ENCODE measurements at places on chromosomes 1 and 21.
A peak's percentile ranks its signal among the peaks of the same experiment; 100 is the strongest.

- DNase-seq, result no peak
These were observed 117.4 kb downstream of the AKT3 start for GRCh38 chr1:243732637-243733036.

GRCh38 chr1:164713456-164714207 lies 154.6 kb downstream of the PBX1 start:
- DNase-seq, result no peak

GRCh38 chr21:40835184-40835694 lies 11.7 kb downstream of the DSCAM start:
- no peak for DNase-seq

DNA sequence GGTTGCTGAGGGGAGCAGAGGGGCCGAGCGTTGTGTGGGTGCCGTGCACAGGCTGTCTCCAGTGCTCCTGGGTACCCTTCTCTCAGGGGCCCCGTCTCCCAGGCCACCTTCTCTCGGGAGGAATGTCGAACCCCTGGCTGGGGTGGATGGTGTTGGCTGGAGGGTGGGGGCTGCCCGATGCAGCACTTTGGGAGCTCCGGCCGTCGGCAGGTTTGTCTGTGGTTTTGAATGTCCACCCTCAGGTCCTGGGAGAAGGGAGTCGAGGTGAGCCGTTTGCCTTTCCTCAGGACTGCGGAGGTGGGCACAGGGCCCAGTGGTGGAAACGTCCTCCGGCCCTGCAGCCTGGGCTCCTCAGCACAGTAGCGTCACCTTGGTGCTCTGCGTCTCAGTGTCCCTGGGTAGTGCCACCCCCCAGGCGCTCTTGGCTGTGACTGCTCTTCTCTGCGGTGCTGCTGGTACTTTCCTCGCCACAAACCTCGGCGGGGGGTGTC lies 14.5 kb downstream of the SLX9 start:
- DNase-seq, result no peak

- no peak for DNase-seq
These were observed 45.8 kb upstream of the C1orf21 start for GRCh38 chr1:184340984-184341383.

GRCh38 chr1:178126741-178127185 lies 32.9 kb downstream of the RASAL2 start:
- peak; percentile 91 for DNase-seq

DNA sequence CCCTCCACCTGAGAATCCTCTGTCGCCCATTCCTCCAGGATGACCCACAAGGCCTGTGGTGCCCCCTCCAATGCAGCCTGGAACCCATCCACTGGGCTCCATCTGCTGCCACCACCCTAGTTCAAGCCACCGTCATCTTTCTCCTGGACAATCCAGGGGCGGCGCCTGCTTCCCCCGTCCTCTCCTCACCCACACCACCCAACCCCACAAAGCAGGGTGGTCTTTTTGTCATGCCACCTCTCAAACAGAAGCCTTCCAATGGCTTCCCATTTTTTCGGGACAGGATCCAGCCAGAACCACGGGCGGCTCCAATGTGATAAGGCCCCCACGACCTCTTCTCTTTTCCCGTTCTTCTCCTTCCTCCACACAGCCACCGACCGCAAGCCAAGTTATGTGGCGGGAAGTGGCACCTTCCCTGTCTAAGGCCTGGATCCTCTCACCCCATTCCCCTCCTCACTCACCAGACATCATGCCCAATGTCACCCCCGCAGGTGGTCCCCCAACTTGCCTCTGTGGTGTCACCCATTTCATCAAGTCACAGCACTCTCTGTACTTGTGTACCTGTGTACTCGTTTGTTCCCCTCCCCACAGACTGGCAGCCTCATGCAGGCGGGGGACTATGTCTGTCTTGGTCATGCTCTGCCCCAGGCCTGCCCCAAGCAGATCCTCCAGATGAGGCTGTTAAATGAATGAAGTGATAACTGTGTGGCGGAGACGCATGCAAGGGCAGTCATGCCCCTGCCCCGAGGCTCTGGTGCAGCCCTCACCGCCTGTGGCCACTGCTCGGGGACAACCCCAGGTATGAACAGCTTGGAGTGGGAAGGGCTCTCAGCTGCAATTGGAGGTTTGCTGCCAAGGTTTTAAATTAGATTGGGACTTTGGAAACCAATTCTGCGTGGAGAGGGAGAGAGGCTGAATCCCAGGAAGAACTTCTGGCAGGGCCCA lies 11.0 kb downstream of the UBXN11 start:
- no peak for DNase-seq

DNA sequence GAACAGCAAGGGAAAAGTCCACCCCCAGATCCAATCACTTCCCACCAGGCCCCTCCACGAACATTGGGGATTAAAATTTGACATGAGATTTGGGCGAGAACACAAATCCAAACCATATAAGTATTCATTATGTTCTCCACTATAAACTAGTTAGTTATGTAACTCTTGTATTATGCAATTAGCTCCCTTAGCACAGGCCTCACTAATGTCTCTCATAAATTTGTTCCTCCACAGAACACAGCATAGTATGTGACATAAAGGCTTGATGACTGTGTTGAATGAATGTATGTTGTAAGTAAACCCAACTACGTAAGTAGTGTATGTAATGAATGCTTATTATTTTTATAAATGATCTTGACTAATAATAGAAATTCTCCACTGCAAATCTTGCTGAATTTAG lies 223.3 kb upstream of the ZRANB2 start:
- no peak for DNase-seq

DNA sequence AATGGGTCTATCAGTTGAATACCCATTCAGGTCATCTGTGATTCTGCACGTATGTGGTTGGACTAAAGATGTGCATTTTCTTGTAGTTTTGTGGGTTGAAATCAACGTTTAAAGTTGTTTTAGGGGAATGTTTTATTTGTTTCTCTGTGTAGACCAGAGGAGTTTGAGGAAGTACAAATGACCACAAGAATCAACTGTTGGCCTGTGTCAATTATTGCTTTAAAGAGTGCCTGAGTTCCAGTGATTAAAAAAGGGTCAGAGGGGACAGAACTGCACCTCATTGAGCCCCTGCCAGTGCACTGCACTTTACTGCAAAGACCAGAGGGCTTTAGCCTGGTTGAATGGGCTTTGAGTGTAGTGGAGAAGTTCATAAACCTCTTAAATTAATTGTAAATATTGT lies 190.3 kb downstream of the VPS13D start:
- DNase-seq, result no peak

- no peak for DNase-seq
These were observed 48.8 kb downstream of the CACNA1E start for GRCh38 chr1:181531951-181532600.

GRCh38 chr1:179793281-179793680 lies 50.2 kb downstream of the FAM163A start:
- no peak for DNase-seq

GRCh38 chr1:112026016-112026415 lies 36.5 kb upstream of the KCND3 start:
- no peak for DNase-seq

- DNase-seq, result no peak
These were observed 339.6 kb downstream of the PDE4B start for GRCh38 chr1:66132324-66132723.

DNA sequence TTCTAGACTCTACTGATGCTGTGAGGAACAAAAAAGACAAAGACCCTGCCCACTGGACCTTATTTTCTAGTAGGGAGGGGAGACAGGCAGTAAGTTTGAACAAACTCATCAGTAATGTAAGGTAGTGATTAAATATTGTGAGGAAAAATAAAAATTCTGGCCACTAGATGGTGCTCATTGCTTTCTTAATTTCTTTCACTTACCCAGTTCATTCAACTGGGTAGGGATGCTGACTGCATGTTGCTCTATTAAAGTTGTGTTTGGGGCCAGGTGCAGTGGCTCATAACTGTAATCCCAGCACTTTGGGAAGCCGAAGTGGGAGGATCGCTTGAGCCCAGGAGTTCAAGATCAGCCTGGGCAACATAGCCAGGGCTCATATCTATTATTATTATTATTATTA lies 6.3 kb upstream of the KYAT3 start:
- peak; percentile 68 for DNase-seq

DNA sequence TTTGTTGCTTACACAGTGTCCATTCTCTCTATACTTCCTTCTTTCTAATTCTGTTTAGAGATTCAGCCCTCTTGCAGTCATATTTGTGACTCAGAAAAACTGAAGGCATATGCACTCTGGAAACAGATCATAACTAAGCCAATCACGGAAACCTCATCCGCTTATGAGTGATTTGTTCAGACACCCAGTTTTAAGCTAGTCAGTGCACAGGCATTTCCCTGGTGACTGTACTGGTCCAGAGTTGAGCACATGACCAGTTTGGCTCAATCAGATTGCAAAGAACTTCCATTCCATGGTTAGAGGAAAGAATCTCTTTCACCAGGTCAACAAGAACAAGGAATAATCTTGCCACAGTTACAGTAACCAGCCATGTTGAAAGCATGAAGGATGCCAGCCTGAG lies 69.2 kb upstream of the SGIP1 start:
- DNase-seq, result peak; percentile 47

DNA sequence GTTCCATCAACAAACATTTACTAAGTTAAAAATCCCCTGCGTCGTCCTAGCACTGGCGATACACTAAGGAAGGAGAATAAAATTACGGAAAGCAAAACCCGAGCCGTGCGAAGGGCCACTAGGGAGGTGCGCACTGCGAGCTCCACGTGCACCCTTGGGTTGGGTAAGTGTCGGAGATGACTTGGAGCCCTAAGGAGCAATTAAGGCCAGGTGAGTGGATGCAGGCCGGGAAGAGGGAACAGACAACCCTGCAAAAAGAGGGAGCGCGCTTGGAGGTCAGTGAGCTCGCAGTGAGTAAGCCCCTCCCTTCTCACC lies 704 bp downstream of the WDR4 start:
- DNase-seq, result peak; percentile 23

DNA sequence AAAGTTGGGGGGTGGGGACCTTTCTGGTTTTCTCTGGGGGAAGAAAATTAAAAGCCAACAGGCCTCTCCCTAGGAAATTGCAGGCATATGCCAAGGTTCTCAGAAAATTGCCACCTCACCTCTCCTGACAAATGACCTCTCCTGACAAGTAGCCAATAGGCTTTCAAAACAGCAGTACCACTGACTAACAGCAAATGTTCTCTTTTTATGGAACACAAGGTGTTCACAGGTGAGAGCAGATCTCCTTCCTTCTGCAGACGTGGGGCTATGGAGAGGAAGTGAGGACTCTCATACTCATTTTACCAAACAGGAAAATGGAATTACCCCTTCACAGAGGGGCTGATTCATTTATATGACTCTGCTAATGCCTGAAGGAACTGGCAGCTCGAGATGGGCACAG lies 32.7 kb upstream of the SUCO start:
- DNase-seq, result no peak

DNA sequence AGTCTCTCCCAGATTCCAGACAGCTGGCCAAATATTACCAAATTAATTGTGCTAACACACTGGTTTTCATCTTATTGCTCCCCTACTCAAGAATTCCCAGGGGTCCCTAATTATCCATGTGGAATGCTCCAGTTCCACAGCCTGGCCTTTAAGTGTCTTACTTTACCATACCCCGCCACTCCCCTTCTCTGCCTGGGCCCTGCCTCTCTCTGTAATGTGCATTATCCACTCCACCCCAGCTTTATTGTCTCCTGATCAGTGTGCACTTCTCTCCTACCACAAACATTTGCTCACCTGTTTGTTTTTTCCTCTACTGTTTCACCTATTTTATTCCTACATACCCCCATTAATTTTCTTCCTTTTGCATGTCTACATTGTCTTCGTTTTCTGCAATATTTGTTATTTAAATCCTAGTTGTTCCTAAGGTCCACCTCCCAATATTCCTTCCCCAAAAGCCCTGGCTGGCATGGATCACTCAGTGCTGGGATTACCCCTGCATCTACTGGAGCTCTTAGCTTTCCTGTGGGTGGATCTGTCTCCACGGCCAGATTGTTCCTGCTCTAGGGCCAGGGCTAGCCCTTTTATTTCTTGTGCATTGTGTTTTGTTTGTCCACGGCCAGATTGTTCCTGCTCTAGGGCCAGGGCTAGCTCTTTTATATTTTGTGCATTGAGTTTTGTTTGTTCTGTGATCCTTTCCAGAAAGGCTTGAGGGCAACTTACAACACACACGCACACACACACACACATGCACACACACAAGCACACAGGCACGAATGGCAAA lies 33.4 kb upstream of the ATP1B1 start:
- DNase-seq, result no peak

- DNase-seq, result no peak
These were observed 11.1 kb upstream of the RAB42 start for GRCh38 chr1:28580722-28581530.

DNA sequence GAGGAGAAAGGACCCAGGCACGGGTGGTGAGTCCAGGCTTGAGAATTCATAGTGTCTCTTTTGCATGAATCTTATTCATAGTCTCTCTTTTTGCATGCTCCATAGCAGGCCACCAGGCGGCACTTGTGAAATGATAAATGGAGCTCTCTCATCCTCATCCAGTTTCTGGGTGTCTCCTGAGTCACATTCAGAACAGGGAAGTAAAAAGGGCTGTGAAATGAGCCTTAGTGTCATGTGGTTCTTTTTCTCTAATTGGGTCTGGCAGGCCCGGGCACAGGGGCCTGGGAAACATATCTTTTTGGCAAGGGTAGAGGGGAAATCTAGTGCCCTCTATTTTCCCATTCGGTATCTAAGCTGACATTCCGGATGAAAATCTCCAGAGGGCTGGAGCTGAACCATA lies 19.1 kb upstream of the NCF2 start:
- peak; percentile 67 for DNase-seq

DNA sequence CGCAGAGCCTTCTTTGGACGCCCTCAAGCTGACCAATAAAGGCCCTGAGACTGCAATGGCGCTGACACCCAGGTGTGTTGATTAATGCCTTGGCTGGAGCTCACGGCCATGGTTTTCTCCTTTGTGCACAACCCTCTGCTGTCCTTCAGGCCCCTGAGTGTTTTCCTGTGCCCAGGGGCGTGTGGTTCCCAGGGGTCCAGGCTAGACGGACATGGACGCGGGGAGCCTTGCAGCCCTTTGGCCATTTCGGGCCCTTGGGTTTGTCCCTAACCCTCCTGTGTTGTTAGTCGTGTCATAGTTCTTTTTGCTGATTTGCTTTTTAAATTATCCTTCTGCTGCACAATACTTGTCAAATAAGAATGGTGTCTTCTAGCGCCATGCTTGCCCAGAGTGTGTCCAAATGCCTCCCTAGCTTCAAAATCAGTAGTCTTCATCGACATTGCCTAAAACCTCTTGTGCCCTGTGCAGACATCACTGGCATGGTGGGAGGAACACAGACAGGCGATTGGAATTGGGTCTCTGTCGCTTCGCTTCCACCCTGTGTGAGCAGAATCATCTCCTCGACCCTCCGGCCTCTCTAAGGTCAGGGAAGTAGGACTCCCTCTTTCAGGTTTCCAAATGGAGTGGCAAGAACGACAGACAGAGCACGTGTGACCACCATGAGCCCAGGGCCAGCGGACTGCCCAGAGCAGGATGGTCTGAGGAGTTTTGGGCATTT lies 1.9 kb downstream of the KRTAP10-4 start:
- DNase-seq, result no peak

- DNase-seq, result no peak
These were observed 28.8 kb downstream of the TSPAN2 start for GRCh38 chr1:115060501-115060900.

DNA sequence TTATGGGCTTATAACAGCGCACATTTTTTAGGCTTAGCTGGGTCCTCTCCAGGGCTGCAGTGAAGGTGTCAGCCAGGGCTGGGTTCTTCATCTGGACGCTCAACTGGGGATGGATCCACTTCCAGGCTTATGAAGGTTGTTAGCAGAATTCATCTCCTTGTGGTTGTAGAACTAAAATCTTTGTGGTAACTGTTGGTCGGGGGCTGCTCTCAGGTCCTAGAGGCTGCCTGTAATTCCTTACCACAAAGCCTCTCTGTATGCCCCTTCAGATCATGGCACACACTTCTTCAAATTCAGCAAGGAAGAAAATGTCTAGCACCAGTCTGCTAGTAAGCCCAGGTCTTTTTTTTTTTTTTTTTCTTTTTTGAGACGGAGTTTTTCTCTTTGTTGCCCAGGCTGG lies 40.9 kb upstream of the EPS8L3 start:
- DNase-seq, result no peak
